ENCODE measurements at places on chromosomes 5 and 9.

DNA sequence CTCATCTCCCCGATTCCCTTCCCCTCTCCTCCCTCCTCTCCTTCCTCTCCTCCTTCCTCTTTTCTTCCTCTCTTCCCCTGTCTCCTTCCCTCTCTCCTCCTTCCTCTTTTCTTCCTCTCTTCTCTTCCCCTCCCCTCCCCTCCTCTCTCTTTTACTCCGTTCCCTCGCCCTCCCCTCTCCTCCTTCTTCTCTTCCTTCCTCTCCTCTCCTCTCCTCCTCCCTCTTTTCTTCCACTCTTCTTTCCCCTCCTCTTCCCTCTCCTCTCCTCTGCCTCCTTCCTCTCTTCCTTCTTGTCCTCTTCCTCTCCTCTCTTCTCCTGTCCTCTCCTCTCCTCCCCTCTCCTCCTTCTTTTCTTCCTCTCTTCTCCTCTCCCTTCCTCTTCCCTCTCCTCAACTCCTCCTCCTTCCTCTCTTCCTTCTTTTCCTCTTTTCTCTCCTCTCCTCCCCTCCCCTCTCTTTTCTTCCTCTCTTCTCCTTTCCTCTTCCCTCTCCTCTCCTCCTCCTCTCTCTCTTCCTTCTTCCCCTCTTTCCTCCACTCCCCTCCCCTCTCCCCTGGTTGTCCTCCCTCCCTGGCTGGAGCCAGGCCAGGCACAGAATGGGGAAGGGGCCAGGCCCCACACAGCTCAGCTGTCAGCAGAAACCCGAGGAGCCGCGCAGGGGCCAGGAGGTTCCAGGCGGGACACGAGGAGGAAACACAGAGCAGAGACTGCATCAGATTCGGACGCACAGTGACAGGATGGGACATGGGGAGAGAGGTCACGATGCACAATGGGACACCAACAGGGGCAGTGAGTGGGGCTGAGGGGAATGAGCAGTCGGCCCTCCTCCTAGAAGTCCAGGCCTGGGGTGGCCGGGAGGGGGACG is 48.0 kb downstream of the CAMK2A start:
- no peak for DNase-seq

- no peak for DNase-seq
These were observed 17.5 kb downstream of the VLDLR start for GRCh38 chr9:2638871-2639673.

DNA sequence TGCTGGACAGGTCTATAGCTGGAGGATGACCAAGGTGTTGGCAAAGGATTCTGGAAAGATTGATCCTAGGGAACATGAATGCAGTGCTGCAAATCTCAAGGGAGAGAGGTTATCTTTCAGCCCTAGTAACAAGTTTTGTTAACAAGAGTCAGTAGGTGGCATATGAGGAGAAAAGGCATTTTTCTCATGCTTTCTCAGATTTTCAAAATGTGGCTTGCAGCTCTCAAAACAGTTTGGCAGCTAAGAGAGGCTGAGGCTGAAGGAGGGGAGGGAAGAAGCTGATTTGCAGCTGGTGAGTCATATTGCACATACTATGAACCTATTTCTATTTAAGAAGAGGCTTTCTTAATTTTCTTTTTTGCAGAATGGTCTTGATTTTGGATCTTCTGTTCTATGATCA is 64.3 kb upstream of the PCA3 start:
- no peak for DNase-seq

GRCh38 chr5:76219636-76220035 is 136.5 kb downstream of the SV2C start:
- DNase-seq = no peak

DNA sequence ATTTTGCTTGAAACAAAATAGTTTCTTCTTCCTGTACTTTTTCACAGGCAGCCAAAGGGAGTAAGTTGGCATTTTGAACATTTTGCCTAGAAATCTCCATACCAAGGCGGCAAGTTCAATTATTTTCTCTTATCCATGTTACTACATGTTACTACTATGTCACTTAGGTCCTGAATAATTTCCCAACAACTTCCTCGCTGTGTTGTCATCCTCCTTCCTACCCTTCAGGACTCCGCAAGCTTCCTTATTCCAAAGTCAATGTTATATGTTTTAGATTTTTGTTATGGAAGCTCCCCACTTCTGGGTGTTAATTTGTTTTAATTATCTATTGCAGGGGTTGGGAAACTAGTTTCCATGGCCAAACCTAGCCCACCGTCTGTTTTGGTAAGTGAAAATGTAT is 9.9 kb upstream of the B4GALT1 start:
- DNase-seq = peak; percentile 58

- DNase-seq = no peak
These were observed 7.3 kb downstream of the ISCA1 start for GRCh38 chr9:86274821-86275643.

DNA sequence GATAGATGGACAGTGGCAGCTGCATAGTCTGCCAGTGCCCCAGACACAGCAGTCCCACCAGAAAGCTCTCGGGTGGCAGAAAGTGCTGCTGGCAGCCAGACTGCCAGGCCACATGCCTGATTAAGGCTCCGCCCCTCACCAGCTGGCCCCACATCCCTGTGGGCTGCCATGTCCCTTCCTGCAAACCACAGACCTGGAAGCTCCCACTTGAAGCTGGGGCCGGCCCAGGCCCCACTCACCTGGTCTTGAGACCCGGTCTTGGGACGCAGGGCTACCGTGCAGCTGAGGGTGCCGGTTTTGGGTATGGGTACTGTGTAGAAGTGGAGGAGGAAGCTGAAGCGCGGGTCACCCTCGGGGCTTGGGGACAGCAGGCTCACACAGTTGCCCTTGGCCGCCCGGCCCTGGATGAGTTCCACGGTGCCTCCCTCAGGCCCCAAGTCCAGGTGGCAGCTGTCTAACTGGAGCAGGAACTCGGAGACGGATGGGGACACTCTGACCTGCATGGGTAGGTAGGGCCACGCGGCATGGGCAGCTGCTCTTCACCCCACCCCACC is 15.3 kb downstream of the FPGS start:
- DNase-seq = no peak

DNA sequence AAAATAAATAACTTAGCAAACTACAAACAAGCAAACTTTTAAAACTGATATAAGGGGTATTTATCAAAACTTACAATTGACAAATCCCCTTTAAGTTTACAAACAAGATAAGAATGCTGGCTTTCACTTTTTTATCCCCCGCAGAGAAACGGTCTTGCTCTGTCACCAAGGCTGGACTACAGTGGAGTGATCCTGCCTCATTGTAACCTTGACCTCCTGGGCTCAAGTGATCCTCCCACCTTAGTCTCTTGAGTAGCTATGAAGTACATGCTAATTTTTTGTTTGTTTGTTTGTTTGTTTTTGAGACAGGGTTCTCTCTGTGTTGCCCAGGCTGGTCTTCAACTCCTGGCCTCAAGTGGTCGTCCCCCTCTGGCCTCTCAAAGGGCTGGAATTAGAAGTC is 9.0 kb upstream of the NIPSNAP3A start:
- DNase-seq = no peak

DNA sequence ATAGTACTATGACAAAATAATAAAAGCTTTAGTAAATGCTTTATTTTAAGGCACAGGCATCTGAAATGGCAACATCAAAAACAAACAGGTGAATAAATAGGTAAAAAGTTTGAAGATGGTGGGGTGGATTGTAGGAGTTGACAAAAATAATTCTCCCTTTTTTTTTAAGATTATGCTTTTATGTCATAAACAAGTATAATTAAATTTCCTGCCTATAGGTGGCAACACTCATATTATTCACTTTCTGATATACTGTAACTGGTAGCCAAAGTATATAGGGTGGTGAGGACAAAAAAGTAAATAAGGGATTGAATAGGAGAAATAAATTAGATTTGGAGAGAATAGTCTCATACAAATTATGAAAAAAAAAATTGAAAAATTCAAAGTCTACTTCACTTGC is 120.0 kb upstream of the ACOT12 start:
- DNase-seq = peak; percentile 47
